Left colon (tissue), 2 donors: ENCODE measurements at places on chromosomes 4 and X.

DNA sequence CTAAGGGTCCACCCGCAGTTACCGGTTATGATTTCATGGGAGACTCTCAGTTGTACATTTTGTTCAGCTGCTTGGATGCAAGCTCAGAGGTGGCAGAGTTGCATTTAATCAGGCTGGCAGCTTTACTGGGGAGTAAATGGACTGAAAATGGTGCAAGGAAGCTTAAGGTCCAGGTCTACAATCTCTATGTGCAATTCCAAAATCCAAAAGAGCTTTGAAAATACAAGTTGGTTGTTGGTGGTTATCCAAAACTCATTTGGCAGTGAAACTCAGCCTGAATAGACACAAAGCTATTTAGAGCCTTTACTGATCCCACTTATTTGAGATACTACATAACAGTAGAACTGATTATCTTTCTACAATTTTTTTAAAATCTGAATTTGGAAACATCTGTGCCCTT, 11.8 kb upstream of the ZFP42 start:
- no peak for DNase-seq

DNA sequence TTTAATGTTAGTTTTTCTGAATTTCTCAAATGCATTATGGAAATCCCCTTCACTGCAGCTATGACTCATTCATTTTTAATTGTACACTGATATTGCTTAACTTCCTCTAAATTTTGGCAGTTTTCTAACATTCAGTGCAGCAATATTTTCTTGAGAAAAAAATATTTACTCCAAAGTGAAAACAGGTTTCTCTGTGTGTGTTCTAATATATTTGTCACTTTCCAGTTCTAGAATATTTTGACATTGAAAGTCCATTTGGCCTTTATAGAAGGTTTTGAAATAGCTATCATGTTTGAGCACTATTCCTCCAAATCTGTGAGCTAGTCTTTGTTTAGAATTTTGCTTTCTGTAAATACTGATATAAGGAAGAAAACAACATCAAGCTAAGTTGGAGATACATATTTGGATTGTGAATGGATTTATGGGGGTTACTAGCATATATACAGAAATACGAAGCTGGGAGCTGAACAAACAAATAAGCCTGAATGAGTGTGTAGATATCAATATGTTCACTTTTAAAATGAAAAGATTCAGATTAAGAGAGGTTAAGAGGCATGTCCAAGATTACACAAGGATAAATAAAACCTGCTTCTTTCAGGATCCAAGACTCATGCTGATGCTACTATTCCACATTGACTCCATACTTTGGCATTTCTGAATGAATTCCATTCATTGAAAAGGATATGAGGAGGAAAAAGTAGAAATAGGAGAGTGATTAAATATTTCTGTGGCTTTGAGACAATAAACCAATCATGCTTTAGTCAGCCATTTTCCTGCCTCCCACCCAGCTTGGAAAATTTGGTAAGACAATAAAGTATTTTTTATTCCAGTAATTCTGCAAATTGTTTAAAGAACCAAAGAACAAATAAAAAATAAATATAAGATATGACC, 57.3 kb upstream of the SLIT2 start:
- DNase-seq = no peak

- no peak for DNase-seq
These were observed 48.3 kb downstream of the PDK3 start for GRCh38 chrX:24513416-24513815.

GRCh38 chrX:106874075-106874474, 29.1 kb downstream of the RIPPLY1 start:
- no peak for DNase-seq

DNA sequence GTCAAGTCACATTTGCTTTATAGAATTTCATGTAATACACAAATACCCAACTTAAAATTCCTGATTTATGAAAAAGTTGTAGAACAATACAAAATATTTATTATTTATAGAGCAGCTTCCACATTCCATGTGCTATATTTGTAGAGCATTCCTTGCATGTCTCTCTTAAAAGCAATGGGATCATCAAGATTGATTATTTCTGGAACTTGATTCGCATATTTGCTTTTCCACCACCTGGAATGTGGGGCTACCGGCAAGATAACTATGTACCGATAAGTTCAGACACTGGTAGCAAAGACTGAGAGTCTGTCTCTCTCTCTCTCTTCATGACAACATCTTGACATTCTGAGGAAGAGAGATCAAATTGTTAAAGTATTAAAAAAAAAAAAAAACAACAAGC, 59.3 kb downstream of the MAPK10 start:
- no peak for DNase-seq

DNA sequence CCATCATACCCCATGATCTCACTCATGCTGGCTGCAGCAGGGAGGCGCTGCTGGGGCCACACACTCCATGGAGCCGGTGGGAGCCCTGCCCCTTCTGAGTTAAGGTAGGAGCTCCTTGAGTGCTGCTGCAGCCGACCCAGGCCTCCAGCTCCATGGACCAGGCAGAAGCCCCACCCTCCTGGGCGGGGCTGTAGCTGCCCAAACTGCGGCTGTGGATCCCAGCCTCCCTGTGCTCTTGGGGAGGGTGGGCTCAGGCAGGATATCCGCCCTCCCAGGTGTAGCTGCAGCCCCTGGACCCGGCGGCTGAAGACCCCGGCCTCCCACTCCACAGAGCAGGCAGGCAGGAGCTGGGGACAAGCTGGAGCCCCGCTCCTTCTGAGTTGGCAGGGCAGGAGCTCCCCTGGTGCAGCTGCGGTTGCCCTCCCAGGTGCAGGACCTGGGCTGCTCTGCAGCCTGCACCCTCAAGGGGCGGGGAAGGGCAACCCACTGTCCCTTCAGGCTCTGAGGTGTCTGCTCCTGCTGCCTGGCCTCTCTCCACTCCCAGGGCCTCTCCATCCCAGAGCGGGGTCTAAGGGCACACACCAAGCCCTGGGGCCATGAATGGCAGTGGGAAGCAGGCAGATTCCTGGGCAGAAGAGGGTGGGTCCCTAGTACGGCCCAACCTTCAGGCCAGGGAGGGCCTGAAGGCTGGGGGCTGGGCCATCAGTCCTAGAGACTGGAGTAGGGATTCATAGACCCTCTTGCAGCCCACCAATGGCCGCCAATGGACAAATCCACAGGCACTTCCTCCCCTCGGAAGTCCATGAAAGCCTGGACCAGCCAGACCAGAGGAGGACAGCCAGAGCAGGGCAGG, 466.1 kb downstream of the DTHD1 start:
- DNase-seq = no peak

DNA sequence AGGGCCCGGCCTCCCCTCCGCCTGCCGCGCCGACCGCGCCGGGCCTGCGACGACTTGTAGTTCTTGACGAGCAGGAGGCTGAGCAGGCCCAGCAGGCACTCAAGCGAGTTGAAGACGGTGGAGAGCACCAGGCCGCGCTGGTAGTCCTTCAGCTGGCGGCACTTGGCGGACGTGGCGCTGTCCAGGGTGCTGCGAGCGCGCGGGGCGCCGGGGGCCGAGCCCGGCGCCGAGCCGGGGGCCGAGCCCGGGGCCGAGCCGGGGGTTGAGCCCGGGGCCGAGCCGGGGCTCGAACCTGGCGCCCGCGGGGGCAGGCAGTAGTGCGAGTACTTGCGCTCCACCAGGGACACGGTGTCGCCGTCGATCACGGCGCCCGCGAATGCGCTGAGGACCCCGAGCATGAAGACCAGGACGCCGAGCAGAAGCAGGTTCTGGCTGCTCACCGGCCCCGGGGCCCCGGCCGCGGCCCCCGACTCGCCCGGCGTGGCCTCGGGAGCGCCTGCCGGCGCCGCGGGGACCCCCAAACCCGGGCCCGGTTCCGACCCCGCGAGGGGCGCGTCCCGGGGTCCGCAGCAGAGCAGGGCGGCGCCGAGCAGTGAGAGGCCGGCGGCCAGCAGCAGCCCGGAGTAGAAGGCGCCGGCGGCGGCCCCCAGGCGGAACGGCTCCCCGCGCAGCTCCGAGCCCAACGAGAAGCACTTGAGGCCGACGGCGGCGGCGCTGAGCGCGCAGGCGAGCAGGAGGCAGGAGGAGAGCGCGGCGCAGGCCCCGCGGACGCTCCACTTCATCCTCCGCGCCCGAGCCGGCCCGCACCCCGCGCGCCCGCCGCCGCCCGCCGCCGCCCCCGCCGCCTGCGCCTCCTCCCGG, 584 bp downstream of the TMEM271 start:
- peak; percentile 10 for DNase-seq
